ENCODE measurements at places on chromosomes 6 and 20.

DNA sequence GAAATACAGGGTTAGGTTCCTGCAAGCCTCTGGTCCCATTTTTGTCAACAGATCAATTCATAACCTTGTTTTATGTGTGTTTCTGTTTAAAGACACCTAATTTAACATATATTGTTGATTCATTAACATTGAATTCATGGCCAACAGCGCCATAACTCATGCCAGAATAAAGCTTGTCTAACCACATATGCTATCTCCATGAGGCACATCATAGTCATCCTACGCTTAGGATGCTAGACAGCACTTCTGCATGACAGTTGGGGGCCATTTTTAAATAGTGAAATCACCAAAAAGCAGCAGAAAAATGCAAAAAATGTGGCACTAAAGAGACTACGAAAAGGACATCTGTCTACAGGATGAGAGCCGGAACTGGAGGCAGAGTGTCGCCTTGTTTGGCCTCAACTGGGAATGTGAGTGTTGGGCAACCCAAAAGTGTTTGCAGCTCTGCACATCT is 37.9 kb downstream of the TRAM2 start:
- DNase-seq, result no peak

DNA sequence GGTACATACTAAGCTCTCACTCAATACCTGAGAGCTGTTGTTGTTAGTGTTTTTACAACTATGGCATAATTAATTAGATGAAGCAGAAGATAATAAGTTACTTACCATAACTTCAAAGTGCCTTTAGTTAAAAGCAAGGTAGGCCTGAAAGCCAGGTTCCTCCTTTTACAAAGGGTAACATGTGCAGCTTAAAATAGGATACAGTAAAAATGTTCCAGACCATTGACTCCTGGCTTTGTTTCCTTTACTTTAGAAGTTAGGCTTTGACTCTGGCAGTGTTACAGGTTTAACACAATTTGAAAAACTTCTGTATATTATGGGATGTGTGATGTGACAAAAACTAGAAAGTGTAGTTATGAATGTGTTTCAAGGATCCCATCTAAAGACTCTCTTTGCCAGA is 522.5 kb downstream of the EPM2A start:
- no peak for DNase-seq

GRCh38 chr6:25202504-25202903 is 76.7 kb upstream of the CARMIL1 start:
- no peak for DNase-seq

DNA sequence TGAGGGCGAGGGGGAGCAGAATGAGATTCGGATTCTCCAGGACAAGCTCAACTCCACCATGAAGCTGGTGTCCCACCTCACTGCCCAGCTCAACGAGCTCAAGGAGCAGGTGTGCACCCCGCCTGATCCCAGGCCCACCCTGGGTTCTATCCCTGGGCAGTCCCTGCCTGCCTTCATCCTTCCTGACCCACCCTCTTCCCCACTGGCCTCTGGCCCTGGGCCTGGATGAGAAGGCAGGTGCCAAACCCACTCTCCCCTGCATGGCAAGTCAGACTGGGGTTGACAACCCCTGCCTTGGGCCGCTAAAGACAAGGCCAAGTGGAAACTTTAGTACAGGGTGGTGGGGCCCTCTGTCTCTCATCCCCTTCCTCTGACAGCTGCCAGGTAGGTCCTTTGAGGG is 16.5 kb downstream of the UQCC2 start:
- DNase-seq, result no peak

GRCh38 chr6:37704066-37704465 is 6.4 kb upstream of the MDGA1 start:
- no peak for DNase-seq

DNA sequence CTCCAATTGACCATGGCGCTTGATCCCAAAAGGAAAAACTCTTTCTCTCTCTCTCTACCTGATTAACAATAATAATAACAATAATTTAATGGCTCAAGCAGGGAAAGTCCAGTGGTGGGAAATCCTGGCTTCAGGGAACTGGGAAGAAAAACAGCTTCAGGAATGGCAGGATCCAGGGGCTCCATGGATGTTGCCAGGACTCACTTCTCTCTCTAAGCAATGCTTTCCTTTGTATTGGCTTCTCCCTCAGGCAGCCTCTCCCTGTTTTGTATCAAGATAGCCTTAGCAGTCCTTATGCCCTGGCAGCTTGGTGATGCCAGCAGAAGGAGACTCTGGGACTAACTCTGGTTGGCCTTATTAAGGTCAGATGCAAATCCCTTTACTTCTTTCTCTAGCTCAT is 13.5 kb upstream of the PTGIS start:
- DNase-seq, result no peak

GRCh38 chr6:111982681-111983080 is 71.2 kb upstream of the CCN6 start:
- DNase-seq, result no peak

- DNase-seq, result no peak
Observed at GRCh38 chr20:17859002-17859615, 109.5 kb downstream of the SNX5 start.

DNA sequence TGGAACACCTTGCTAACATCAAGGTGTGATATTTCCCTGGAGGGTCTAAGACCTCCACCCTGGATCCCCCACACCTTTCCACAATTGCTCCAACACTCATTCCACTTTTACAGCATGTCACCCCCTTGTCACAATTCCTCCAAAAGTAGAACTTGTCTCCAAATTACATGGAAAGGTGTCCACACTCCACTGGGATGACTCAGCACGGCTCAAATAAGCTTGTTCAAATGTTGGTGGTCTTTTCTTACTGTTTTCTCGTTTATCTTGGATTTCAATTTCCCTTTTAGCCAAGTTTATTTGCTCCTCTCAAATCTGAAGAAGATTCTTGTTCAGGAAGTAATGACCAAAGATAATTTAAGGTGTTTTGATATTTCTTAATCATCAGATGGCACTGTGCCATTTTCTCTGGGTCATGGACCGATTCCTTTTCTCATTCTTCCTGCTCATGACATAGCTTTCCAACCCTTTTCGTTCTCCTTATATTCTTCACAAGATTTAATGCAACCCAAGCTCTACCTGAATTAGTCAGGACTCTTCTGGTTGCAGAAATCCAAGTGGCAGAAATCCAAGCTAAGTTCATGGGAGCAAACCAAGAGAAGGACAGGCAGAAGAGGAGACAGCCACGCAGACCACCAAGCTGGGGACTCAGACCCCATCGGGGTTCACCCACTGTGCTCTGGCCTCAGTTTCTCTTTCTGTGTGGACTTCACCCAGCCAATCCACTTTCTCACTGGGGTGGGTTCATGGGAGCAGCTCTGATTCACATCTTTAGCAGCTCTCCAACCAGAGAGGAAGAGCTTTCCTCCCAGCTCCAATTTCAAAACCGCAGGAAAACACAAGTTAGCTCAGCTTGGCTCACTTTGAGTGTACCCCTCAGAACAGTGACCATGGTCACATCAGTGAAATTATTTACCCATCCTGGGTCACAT is 110.5 kb upstream of the CDYL start:
- no peak for DNase-seq

- no peak for DNase-seq
Observed at GRCh38 chr20:25018425-25018824, 25.9 kb upstream of the APMAP start.

GRCh38 chr6:7073082-7073820 is 34.5 kb upstream of the RREB1 start:
- DNase-seq, result no peak

DNA sequence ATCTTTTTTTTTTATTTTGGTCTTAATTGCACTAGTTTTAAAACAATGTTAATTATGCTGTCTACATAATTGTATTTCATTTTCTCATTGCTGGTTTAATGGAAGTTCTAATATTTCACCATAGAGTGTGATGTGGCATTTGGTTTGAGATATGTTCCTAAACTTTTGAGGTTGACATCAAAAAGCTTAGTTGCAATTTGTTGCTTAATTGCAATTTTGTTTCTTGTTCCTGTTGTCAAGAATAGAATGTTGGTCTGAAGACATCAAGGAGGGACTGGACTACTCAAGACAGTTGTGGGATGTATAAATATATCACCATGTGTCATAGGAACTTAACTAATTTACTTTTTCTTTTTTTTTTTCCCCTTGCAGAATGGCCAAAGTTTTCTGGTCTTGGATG is 12.5 kb downstream of the HSF2 start:
- DNase-seq, result no peak

- DNase-seq, result no peak
Observed at GRCh38 chr20:58553841-58554240, 38.6 kb upstream of the APCDD1L start.

- DNase-seq, result no peak
Observed at GRCh38 chr6:145534989-145535388, 200.3 kb downstream of the EPM2A start.

GRCh38 chr6:75850026-75850833 is 101.2 kb downstream of the MYO6 start:
- no peak for DNase-seq

GRCh38 chr20:8413691-8414090 is 281.6 kb downstream of the PLCB1 start:
- DNase-seq, result no peak

DNA sequence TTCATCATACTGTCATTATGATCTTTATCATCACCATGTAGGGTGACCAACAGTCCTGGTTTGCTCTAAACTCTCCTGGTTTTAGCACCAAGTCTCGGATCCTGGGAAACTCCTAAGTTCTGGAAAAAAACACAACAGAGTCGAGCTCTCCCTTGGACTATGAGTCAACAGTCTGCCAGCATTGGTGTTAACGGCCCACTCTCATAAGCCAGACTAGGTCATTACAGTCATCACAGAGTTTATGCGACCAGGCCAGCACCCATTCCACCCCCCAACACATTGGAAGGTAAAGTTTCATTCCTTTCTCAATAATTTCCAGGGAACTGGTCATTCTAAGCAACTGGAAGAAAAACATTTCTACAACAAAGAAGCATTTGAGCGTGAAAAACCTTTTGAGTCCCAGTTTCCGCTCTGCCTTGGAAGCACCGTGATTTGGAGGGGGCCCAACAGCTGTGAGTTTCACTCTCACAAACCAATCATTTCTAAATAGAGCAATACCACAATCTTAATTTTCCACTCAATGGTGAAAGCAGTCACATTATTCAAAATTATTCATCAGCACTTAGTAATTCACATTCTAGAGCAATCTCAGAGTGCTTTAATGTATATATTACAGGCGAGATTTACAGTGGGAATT is 445.0 kb downstream of the CDH26 start:
- no peak for DNase-seq

- no peak for DNase-seq
Observed at GRCh38 chr6:166008441-166009369, 158.9 kb downstream of the TBXT start.

DNA sequence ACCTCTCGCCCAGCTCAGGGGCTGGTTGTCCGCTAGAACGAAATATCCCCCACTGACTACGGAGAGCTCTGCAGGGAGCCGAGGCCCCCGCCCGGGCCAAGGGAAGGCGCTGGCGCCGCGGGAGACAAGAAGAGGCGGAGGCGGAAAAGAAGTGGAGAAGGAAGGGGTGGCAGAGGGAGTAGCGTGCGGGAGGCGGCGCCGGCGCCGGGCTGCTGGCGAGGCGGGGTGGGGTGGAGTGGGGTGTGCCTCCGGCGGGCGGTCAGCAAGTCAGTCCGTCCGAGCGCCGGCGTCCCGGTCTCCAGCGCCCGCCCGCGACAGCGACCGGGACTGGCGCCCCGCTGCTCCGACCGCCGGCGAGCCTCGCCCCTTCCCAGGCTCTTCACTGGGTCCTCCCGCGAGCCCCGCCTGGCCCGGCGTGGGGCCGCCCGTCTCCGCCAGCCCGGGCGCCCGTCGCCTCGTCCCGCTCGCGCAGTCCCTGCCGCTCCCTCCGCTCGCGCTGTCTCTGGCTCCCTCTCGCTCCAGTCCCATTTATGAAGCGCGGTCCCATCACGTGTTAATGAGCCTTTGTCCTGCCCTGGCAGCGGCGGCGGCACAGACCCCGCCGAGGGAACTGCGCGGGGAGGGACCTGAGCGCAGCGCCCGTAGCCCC is at the start of gene CNR1:
TSS of gene CNR1 (minus strand) at position 504 of the 649 bp plus-strand sequence. CDS start 21,073 bp downstream, outside the sequence.
- no peak for DNase-seq

DNA sequence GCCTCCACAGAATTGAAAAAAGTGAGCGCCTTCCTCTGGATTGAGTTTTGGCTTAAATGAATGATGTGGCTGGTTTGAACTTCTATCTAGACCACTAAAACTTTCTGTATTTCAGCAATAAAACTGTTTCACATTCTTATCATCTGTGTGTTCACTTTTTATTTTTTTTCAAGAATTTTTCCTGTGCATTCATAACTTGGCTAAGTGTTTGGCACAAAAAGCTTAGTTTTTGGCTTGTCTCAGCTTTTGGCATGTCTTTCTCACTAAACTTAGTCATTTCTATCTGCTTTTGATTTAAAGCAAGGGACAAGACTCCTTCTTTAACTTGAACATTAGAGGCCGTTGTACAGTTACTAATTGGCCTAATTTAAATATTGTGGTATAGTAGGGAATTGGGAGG is 1015.1 kb downstream of the EPHA7 start:
- no peak for DNase-seq

GRCh38 chr6:162337412-162337811 is 390.2 kb downstream of the PRKN start:
- DNase-seq, result no peak

DNA sequence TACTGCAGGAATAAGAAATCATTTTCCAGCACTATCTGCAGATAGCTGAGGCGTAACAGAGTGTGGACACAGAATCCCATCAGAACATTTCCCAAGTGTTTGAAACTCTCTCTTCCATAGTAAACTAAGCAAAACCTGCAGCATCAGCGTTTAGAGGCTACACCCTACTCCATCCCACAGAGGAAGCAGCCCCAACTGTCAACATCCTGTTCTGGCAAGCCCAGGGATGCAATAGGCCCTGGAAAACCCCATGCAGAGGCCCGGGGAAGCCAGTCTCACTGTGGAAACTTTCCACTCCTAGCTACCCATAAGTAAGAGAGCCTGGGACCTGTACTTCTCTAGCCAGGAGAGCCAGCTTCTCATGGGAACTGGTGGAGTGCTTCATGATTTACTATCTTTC is 129.4 kb downstream of the LY86 start:
- DNase-seq, result no peak

DNA sequence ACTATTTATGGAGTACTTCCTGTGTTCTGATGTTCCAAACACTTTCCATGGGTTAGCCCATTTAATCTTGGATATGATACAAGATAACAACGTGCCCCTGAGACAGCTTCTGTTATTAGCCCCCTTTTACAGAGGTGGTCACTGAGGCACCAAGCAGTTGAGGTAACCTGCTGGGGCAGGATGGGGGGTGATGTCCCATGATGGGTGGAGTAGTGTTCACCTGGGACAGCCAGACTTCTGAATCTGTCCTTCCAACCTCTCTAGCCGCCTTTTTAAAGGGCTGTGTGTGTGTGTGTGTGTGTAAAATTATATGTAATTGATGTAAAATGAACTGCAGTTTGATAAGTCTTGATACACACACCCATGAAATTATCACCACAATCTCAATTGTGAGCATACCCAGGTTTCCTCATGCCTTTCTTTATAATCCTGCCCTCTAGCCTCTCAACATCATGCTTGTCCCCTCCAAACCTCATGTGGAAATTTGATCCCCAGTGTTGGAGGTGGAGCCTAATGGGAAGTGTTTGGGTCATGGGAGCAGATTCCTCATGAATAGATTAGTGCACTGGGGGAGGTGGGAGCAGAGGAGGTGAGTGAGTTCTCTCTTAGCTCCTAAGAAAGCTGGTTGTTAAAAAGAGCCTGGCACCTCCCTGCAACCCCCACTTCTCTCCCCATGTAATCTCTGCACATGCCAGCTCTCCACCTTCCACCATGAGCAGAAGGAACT is 39.2 kb downstream of the PLAGL2 start:
- DNase-seq, result no peak

- DNase-seq, result no peak
Observed at GRCh38 chr6:37680668-37681067, 17.0 kb downstream of the MDGA1 start.

All from CD8-positive, alpha-beta memory T cell (primary cell).